ENCODE measurements at places on chromosomes 12 and 14.
A peak's percentile ranks its signal among the peaks of the same experiment; 100 is the strongest.

GRCh38 chr14:68199554-68200151 is 380.1 kb downstream of the RAD51B start:
- DNase-seq = no peak

DNA sequence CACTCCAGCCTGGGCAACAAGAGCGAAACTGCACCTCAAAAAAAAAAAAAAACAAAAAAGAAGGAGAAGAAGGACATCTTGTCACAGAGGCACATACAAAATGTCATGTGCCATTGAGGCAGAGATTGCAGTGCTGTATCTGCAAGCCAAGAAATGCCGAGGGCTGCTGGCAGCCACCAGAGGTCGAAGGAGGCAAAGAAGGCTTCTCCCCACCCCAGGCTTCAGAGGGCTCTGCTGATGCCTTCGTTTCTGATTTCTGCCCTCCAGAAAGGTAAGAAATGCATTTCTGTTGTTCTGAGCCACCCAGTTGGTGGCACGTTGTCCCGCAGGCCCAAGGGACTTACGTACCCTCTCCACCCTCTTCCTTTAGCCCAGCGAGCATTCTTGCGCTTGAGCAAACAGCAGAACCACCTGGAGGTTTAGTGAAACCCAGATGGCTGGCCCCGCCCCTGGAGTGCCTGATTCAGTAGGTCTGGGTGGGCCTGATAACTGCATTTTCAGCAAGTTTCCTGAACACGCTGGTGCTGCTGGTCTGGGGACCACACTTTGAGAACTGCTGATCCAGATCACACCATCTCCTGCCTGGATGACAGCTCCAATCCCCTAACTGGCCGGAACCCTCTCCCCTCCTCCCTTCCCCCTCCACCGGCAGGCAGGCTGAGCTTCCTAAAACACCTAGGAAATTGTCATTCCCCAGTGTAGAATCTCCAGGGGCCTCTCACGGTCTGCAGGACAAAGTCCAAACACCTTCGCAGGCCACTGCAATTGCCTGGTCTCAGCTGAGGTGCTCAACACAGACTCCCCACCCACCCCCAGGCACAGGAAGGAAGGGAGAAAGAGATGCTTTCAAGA is 21.1 kb upstream of the SCARB1 start:
- no peak for DNase-seq

- DNase-seq = no peak
Observed at GRCh38 chr12:59689776-59690175, 93.9 kb downstream of the SLC16A7 start.

GRCh38 chr12:6233121-6233971 is 33.1 kb downstream of the CD9 start:
- no peak for DNase-seq

- DNase-seq = no peak
Observed at GRCh38 chr12:57840726-57841125, 5.8 kb downstream of the CTDSP2 start.

GRCh38 chr12:3086729-3087323 is 9.6 kb downstream of the TSPAN9 start:
- no peak for DNase-seq

- peak; percentile 64 for DNase-seq
Observed at GRCh38 chr14:105419195-105420091, at the start of gene MTA1. Gene MTA1 (plus strand): TSS chr14:105419827. CDS start chr14:105420036, 209 bp downstream.

Data from stimulated activated CD8-positive, alpha-beta memory T cell treated with anti-CD3 and anti-CD28 coated beads, Interleukin-4, amount 100 ng/mL, for 48 hours (primary cell).